Kidney capillary endothelial cell (primary cell): ENCODE measurements at places on chromosomes 1 and 21.
A peak's percentile ranks its signal among the peaks of the same experiment; 100 is the strongest.

DNA sequence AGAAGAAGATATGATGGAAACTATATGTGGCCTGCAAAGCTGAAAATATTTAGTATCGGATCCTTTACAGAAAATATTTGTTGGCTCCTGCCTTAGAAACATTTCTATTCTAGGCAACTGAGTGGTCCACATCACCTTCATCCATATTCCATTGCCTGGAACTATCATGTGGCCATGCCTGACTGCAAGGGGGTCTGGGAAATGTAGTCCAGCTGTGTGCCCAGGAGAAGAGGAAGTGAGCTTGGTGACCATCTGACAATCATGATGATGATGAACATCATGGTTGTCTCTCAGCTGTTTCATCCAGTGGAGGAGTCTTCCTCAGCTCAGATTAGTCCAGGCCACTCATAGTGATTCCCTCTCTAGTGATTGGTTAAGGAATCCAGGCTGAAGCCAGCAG lies 61.8 kb upstream of the IFNLR1 start:
- DNase-seq = no peak

- DNase-seq = no peak
Observed at GRCh38 chr1:2233997-2234761, 6.1 kb downstream of the SKI start.

GRCh38 chr21:21682172-21682571 lies 684.0 kb downstream of the NCAM2 start:
- DNase-seq = no peak

GRCh38 chr1:237509748-237510147 lies 381.0 kb downstream of the ZP4 start:
- DNase-seq = no peak

GRCh38 chr1:223228931-223229528 lies 86.0 kb upstream of the TLR5 start:
- no peak for DNase-seq

GRCh38 chr1:173253046-173253445 lies 45.9 kb upstream of the TNFSF4 start:
- no peak for DNase-seq

DNA sequence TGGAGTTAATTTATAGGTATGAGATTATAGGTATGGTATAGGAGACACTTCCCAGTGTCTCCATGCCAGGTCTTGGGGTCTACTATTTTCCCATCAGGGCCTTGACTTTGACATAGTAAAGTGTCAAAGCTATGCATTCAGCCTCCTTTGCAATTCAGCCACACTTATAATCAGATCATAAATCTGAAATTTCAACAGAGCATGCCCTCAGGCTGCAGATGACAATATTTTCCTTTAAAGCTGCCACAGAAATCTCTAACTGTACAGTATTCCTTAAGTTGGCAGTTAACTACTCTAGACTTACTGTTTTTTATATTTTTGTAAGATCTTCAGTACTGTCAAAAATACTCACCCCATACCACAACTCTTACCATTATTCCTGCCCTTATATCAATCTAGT lies 30.2 kb upstream of the RGS7 start:
- no peak for DNase-seq

GRCh38 chr1:207841901-207842300 lies 69.0 kb downstream of the CD34 start:
- DNase-seq = no peak

- no peak for DNase-seq
Observed at GRCh38 chr21:17442165-17442564, 70.7 kb upstream of the CXADR start.

GRCh38 chr1:37277366-37277765 lies 197.0 kb upstream of the ZC3H12A start:
- no peak for DNase-seq

DNA sequence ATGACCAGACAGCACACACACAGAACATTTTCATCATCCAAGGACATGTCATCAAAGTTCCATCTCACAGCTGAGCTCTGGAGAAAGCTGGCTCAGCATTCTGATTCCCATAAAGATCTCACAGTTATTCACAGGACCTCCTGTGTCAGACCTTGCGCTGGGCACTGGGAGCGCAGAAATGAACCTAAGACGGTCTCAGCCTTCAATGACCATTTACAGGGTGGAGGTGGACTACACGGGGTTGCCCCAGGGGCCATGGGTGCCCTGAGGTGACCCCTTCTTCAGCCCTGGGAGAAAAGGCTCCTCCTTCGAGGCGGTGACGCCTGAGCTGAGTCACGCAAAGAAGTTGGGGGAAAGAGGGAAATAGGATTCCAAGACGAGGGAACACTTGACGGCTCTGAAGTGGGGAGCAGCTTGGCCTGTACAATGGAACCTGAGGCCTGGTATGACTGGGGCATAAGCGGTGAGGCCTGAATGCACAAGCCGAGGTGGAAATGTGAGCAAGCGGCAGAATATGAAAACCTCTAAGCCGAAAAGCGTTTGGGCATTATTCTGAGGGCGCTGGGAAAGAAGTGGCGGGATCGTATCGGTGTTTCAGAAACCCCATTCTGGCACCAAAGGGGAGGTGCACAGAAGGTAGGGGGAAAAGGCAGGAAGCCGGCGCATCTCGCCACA lies 797 bp downstream of the CC2D1B start:
- peak; percentile 38 for DNase-seq

- DNase-seq = no peak
Observed at GRCh38 chr1:150262388-150263320, 5.1 kb downstream of the CA14 start.

- DNase-seq = no peak
Observed at GRCh38 chr1:91752324-91752723, 133.6 kb downstream of the TGFBR3 start.

DNA sequence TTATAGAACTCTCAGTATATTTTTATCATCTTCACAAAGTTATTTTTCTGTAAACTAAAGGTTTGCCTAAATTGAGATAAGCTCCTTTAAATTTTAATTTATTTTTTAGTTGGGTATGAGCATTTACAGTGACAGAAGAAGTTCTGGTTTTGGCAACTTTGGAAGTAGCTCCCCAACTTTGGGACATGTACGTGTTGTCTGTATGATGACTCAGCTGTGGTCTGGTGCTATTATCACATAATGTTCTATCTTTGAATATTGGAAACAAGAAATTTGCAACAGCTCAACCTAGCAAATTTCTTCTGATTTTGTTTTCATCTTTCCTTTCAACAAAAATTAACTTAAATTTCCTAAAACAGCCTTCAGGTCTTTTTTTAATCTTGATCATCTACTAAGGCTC lies 46.6 kb upstream of the C1orf105 start:
- DNase-seq = no peak

DNA sequence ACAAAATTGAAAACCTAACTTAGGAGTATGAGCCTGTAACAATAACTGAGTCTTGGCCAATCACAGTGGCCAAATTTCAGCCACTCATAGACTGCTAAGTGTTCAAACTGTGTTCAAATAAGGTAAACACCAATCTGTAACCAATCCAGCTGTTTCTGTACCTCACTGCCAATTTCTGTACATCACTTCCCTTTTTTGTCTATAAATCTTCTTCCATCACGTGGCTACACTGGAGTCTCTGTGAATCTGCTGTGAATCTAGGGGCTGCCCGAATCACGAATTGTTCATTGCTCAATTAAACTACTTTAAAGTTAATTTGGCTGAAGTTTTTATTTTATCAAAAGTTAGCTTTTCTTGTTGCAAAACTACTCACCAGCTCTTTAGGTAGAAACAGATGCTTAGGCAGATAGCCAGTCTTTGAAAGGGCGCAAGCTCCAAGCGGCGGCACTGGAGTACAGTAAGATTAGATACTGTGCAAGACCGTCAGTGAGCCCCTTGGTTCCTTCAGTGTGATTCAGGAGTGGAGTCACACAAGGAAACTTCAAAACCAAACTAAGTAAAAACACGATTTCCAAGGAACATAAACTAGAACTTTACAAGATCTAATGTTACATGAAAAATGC lies 43.2 kb upstream of the ADGRL2 start:
- no peak for DNase-seq

DNA sequence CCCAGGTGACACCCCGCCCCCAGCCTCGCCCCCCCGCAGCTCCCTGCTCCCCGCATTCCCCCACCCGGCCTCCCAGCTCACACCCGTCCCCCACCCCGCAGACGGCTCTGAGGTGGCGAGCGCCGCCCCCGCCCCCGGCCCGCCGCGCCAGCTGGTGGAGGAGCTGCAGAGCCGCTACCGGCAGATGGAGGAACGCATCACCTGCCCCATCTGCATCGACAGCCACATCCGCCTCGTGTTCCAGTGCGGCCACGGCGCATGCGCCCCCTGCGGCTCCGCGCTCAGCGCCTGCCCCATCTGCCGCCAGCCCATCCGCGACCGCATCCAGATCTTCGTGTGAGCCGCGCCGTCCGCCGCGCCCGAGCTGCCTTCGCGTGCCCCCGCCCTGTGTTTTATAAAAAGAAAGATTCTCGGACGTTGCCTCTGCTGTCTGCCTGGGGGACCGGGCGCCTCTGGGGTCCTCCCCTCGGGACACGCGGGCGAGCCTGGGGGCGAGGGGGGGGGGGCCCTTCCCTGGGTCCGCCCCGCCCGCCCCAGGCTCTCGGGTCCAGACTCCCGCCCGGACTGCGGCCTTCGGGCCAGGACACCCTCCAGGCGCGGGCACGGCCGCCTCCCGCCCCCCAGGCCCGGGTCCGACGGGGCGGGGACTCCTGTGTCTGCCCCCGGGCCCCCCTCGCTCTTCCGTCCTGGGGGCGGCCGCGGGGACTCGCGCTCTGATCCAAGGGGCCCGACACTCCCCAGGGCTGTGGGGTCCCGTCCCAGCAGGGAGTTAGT lies 1.6 kb upstream of the MMP23B start:
- DNase-seq = peak; percentile 46

DNA sequence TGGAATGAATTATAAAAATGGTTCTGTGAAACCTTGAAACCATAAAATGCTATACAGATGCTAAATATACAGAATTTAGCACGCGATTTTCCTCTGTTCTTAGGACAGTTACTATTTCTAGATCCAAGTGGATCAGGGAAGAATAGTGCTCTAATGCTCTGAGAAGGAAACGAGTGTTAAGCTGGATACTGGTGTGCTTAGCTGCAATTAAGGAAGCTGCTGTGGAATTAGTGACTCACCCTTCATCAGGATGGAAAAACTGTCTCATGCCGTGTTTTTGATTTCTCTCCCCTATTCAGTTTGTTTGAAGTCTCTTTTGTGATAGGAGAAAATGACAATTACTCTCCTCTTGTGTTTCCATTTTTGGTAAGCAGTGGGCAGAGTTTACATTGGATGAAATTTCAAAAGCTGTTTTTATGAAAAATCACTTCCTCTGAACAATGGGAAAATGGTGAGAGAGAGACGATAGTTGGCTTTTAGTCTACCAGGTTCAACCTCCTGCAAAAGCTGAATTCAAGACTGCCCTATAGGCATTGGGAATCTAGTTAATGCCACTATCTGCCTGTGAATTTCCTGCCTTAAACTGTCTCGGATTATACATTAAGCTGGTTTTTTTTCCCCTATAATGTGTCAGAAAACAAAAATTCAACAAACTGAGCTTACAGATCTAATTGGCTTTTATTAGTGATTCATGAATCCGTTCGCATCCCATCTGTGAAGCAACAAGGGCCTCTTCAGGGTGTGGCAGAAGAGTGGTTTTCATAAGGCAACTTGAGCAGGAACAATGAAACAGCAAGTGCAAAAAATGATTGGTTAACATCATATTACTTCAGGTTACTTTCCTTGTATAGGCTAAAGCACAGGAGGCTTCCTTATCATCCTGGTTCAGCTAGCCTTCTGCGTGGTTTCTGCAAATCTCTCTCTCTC lies 179.8 kb downstream of the ST6GALNAC3 start:
- peak; percentile 72 for DNase-seq

- DNase-seq = no peak
Observed at GRCh38 chr21:34830386-34831170, 161.8 kb downstream of the CLIC6 start.

DNA sequence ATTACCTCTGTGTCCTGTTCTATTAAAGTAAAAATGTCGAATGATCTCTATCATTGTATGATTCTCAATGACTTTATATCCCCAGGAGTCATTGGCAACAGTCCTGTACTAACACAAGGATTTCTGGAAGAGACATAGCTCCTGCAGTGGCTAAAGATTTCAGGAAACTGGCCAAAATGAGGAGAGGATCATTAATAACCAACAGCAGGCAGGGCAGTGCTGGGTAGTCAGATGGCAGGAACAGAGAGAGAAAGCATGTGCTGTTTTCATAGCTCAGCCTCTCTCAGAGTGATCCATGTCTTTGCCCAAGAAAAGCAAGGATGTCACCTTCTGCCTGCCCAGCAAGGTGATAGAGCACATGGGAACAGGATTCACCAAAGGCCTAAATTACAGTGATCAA lies 604.7 kb upstream of the PLXNA2 start:
- no peak for DNase-seq

DNA sequence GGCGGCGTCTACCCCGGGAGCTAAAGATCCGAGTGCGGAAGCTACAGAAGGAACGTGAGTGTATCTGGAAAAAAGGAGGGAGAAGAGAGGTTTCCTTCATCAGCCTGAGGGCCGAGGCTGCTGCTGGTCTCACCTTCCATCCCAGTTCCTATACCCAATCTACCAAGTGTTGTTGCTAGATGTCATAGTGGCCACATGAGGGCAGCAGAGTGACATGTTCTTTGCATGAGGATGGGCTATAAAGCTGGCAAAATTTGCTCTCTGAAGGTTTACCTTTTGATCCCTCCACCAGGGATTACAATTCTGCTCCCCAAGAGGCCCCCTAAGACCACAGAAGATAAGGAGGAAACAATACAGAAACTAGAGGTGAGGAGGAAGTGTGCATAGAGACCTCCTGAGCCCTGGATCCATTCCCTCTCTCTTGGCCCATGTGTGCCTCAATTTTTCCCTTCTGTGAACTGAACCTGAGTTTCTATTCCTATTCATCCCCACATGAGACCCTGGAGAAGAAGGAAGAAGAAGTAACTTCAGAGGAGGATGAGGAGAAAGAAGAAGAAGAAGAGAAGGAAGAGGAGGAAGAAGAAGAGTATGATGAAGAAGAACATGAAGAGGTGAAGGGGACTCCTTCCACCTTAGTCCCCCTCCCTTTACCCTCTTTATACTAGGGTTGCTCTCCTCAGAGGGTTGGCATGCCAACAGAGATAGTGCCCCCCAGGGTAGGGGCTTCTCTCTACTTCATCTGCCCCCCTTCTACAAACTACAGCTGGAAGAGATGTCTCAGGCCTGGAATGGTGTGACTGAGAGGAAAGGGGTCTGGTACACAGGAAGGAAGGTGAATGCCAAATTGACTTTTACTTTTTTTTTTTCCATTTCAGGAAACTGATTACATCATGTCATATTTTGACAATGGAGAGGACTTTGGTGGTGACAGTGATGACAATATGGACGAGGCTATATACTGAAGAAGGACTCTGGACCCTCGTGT lies 13.3 kb downstream of the POLR3GL start:
- DNase-seq = peak; percentile 85

DNA sequence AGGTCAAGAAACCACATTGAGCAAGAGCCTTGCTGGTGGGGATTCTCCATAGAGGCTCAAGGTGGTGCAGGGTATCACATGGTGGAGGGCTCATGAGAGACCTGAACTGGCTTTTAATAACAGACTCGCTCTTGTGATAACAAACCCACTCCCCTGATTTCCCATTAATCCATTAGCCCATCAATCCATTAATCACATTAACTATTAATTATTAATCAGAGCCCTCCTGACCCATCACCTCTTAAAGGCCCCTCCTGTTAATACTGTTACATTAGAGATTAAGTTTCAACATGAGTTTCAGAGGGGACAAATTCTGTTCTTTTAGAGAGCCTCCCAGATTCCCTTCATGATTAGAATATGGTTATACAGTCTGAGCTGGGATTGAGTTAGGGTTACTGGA lies 61.8 kb downstream of the IER5 start:
- DNase-seq = no peak
